ENCODE measurements at places on chromosomes 2 and 18. TPM values are rescaled to one million over a fixed set of nuclear protein-coding genes. Genes with fewer than 3 reads are reported as not detected.
A peak's percentile ranks its signal among the peaks of the same experiment; 100 is the strongest.

GPR35 gene
- 1.5 TPM for polyA plus RNA-seq

DNA sequence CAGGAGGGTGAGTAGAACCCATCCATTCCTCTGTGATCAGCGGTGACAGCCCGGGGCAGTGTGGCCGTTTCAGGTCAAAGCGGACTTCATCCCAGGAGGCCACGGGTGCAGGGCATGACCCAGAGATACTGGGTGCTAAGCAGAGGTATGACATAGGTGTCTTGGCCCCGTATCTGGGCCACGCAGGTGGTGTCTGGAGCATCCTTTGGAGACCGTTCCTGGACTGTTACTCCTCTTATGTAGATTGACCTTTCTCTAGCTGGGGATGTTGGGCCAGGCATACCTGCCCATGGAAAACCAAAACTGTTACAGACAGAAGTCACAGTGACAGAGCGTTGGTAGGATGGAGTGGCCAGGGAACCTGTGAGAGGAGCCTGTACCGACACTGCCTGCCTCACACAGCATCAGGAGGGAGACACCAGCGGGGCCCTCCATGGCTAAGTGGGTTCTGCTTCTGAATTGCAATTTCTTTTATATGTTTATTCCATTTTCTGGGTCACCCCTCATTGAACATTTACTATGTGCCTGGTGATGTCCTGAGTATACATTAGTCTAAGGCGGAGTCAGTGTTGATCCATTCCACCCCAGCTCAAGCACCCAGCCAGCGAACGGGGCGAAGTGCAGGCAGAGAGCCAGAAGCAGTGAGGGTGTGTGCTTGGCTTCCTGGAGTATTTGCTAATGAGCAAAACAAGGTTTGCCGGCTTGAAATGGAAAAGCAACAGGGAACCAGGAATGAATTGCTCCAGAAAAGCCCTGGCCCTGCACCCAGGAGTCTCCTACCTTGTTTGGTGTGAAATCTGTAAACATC, 141.7 kb downstream of the SH3RF3 start:
- peak; percentile 55 for DNase-seq

GRCh38 chr18:46771141-46771540, 14.3 kb upstream of the ST8SIA5 start:
- peak; percentile 87 for DNase-seq

GRCh38 chr2:145752091-145752806, 1232.3 kb upstream of the ZEB2 start:
- DNase-seq: peak; percentile 82

FRZB gene
- polyA plus RNA-seq: 8.5 TPM

C1GALT1C1L gene
- not detected for polyA plus RNA-seq

- DNase-seq: no peak
Measured at GRCh38 chr2:106054880-106055655, 139.0 kb downstream of the UXS1 start.

GRCh38 chr18:14971461-14972185, 223.7 kb downstream of the ANKRD30B start:
- DNase-seq: no peak

DNA sequence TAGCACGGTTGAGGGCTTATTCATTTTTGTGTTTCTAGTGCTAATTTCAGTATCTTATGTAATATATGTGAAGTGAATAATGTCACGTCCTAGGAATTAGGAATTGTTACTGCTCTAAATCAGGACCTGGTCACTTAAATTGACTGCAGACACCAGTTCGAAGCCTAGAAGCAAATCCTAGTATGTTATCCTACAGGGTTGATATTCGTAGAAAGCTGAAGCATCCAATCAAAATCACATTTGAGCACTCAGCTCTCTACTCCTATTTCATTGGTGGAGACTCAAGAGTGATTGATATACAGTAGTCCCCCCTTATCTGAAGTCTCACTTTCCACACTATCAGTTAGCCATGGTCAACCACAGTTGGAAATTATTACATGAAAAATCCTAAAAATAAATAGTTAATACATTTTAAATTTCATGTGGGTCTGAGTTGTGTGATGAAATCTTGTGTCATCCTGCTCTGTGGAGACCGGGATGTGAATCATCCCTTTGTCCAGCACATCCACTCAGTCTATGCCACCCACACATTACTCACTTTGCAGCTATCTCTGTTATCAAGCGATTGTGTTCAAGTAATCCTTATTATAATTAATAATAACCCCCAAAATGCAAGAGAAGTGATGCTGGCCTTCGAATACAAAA, 35.2 kb upstream of the SCN9A start:
- DNase-seq: no peak

GRCh38 chr2:39583781-39584180, 81.9 kb upstream of the TMEM178A start:
- no peak for DNase-seq

TCF4 gene
- polyA plus RNA-seq: 29.3 TPM

GRCh38 chr2:37896319-37896718, 28.8 kb upstream of the RMDN2 start:
- no peak for DNase-seq

DNA sequence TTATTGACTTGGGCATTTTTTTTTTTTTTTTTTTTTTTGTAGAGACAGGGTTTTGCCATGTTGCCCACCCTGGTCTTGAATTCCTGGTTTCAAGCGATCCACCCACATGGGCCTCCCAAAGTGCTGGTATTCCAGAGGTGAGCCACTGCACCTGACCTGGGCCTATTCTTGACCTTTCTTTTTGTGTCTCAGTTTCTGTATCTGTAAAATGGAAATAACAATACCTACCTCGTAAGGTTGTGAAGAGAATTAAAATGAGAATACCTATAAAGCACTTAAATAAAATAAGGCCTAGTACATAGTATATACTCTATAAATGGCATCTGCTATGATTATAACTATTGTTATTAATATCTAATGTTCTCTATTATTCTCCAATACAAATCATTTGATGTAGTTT, 15.7 kb downstream of the MAP4K3 start:
- DNase-seq: no peak

- no peak for DNase-seq
Measured at GRCh38 chr18:69703461-69703860, 244.2 kb downstream of the CD226 start.

GRCh38 chr18:45554389-45554737, 60.9 kb upstream of the SLC14A2 start:
- no peak for DNase-seq

GRCh38 chr2:101307950-101308431, 510 bp downstream of the RNF149 start:
- no peak for DNase-seq

DNA sequence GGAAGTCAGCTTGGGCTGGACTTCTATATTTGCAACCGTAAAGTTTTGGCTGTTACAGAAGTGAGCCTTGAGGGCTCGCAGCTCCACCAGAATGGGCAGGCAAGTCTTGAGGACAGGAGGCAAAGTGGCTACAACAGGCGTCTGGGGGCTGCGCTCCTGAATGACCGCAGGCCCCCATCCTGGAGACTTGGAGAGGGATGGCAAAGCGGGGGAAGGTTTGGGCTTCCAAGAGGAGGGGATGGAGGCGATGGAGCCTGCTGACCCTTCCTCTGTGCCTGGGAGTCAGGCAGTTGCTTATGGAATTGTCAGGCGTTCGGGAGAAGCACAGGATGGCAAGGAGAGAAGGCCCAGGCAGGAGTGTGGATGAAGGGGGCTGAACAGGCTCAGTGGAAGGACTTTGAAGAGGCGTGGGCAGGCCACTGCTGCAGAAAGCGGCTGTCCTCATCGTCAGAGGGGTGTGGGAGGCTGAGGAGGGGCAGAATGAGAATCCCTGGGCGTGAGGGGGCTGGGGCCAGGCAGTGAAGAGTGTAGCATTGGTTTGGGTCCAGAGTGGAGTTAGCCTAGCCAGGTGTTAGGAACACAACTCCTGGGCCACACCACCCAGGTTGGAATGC, 72.3 kb downstream of the INHBB start:
- no peak for DNase-seq

DNA sequence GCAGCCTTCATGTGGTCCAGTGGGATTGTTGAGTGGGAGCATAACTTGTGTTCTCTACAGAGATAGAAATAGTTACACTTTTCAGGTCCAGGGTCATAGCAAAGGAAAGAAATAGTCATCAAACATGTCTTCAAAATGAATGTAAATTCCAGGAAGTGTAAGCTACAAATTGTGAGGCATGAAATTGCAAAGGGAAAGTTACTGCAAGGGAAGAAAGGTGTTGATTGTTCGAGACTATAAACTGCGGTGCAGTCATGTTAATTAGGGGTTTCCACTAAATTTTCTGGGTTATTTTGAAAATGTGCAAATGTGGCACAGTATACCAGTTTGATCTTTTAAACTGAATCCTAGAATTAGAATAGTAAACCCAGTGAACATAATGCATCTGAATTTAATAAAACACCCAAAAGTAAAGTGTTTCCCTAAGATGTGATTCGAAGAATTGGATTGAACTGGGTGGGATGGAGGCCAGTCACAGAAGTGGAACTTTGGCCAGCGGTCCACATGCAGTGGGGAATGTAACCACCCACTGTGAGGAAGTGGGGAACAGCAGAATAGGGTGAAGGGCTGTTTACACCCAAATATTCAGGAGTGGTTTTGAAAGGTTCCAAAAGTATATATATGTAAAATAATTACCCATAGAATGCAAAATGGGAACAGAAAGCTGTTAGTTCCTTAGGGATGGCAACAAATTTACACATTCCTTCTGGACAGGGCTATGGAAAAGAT, 126.5 kb upstream of the CCDC68 start:
- DNase-seq: no peak

CIB4 gene
- not detected for polyA plus RNA-seq

GRCh38 chr18:60176259-60176658, 196.3 kb downstream of the MC4R start:
- peak; percentile 13 for DNase-seq

BOK gene
- 76.1 TPM for polyA plus RNA-seq

KCNS3 gene
- polyA plus RNA-seq: 1.2 TPM

DNA sequence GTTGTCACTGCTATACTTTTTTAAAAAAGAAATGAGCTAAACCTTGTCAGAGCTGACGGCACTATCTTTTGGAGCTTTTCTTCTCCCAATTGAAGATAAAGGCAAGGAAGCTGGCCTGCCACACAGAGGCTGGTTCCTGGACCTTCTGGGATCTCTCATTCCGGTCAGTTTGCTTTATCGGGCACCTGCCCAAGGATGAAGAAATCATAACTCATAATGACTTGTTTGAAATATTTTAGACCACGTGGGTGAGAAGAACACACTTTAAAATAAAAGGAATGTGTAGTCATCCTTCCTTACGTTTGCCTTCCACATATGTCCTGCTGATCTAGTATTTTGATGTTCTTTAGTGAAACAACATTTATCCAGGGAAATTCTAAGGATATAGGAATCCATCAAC, 535.7 kb downstream of the DCC start:
- DNase-seq: no peak

TOGARAM2 gene
- 0.71 TPM for polyA plus RNA-seq

- DNase-seq: no peak
Measured at GRCh38 chr2:239197146-239197545, 203.7 kb downstream of the HDAC4 start.

GRCh38 chr2:48709096-48710034, 46.2 kb downstream of the LHCGR start:
- DNase-seq: no peak

DNA sequence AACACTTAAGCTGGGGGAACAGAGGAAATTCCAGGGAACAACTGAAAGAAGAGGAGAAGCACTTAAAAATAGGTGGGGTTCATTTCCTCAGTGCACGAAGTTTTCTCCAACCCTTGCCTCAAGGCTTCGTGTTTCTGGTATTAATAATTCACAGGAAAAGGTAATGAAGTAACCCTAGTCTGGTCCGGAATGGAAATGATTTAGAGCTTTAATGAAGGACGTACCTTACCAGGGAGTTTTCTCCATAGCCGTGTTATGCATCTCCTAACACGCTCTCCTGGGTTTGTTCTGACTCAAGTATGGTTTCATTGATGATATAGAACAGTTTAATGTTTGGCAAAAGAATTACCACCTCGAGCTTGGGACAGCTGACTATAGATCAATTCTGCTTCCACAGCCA, 214.2 kb downstream of the MTX2 start:
- no peak for DNase-seq

GRCh38 chr18:28789502-28789901, 612.6 kb upstream of the CDH2 start:
- no peak for DNase-seq

DNA sequence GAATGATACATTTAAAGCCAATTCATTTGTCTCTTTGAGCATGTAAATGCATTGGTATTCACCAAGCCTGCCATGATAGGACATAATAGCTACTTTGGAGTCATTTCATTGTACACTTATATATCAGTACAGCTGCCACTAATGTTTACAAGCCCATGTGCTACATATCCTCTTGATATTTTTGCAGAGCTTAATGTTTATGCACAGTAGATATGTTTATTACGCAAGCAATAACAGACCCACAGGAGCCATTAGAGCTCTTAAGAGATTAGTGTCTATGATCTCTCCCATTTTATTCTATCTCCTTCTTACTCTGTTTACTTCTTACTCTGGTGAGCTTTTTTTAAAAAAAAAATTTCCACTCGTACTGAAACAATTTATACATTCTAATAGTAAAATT, 1132.1 kb upstream of the ZEB2 start:
- DNase-seq: no peak

DNA sequence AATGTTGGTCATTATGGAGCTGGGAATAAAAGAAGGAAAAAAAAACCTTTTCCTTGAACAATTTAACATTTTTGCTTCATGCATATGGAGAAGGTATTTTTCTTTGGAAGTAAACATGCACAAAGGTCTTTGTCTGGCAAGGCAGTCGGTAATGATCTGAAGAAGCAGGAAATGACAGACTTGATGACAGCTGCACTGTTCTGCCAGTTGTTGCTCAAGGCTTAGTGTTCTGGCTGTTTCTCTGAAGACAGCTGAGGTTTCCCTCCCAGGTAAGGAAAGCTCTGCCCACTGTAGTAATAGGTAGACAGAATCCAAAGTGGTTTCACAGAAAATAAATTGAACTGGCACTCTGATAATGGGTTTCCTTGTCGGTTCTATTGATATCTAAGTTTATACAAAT, 308.4 kb upstream of the GCFC2 start:
- DNase-seq: peak; percentile 15

LOXHD1 gene
- polyA plus RNA-seq: not detected

DNA sequence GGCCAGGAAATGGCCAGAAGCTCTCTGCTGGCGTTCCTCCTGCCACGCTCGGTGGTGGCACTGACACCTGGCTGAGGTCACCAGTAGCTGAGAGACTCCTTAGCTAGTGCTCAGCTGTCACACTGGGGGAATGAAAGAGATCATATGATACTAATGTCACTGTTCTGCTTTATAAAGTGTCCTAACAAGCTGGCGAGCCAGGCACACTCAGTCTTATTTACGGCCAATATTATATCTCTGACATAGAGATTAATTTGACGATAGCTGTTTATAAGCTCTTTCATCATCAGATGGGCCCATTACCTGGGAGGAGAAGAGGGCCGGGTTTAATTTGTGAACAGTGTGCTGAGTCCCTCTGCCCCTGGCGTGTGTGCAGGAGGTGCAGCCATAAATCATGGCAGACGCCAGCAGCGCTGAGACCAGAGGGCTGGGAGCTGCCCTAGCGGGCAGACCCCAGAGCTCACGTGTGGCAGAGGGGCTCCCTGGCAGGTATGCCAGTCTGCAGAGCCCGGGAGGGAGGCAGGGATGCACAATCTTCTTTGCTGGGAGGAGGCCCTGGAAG, 246.5 kb downstream of the HAUS1 start:
- no peak for DNase-seq

DCDC2C gene
- polyA plus RNA-seq: not detected

GRCh38 chr2:197031803-197032202, 105.3 kb upstream of the PGAP1 start:
- DNase-seq: no peak
